ENCODE measurements at places on chromosomes 1 and 21.

- DNase-seq: no peak
Observed at GRCh38 chr1:244760471-244760870, 75.0 kb upstream of the COX20 start.

DNA sequence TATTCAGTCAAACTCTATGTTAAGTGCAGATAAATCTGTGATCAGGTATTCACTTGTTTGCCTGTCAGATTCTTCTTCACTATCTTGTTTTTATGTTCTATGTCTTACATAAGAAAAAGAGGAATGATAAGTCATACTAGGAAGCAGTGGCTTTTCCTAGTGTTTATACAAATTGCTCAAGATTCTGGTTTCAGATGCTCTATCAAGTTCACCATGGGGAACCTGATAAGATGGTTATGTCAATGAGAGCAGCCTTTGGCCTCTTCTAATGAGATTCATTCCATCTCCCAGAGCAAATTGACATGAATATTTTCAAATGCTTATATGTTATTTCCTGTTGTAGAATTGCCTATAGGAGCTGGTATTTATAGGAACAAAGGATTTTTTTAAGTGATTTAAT lies 218.8 kb upstream of the TMPRSS15 start:
- no peak for DNase-seq

DNA sequence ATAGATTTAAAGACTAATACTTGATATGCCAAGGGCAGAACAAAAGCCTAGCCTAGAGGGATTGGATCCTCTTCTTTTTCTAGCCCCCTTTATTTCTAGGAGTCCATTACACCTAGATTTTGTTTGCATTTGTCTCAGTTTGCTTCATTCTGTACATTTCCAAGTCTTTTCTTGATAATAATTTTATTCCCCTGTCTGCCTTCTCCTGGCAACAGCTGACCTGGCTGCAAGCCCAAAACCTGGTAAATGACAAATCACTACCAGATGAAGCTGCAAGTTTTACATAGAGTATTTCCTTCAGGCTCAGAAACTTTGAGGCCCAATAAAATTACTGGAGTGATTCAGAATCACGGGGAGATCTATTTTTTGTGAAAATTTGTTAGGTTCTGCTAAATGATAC lies 36.5 kb upstream of the LHX8 start:
- no peak for DNase-seq

- no peak for DNase-seq
Observed at GRCh38 chr1:175383239-175383638, 190.7 kb upstream of the KIAA0040 start.

DNA sequence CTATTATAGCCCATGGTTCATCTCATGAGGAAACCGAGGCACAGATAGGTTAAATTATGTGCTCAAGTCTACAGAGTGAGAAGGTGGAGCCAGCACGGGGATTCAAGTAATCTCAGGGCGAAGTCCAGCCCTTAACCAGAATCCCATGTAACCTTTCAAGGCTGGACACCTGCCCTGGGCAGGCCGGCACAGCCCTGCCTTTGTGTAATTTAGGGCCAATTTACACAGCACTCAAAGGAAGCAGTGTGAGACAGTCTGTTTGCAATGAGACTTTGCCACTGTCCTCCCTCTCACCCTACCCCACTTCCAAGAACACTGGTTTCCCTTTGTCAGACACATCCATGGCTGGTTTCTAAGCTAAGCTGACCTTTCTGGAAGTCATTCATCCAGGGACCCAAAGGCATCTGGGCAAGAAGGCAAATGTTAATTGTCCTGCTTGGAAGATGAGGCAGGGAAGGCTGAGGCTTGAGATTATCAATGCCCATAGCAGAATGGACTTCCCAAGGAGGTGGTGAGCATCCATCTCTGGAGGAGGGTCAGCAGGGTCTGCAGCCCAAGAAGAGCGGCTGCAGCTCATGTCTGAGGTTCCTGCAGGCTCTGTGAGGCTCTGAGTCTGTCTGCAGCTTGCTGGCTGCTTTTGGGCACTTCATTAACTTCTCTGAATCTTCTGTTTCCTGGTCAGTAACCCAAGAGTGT lies 159.2 kb downstream of the TRABD2B start:
- no peak for DNase-seq

GRCh38 chr1:211493876-211494653 lies 2.1 kb upstream of the RD3 start:
- DNase-seq: no peak

GRCh38 chr1:117859901-117860300 lies 69.5 kb downstream of the GDAP2 start:
- DNase-seq: no peak

DNA sequence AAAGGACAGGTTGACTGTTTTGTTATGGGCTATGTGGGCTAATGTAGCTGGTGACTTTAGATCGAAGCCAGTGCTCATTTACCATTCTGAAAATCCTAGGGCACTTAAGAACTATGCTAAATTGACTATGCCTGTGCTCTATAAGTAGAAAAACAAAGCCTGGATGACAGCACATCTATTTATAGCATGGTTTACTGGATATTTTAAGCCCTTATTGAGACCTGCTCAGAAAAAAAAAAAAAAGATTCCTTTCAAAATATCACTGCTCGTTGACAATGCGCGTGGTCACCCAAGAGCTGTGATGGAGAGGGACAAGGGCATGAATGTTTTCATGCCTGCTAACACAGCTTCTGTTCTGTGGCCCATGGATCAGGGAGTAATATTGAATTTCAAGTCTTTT lies 48.1 kb downstream of the CAMSAP2 start:
- no peak for DNase-seq

- no peak for DNase-seq
Observed at GRCh38 chr1:163069655-163070277, 605 bp downstream of the RGS4 start.

GRCh38 chr1:38581396-38581795 lies 278.2 kb downstream of the RRAGC start:
- DNase-seq: no peak

GRCh38 chr1:90187323-90187585 lies 192.3 kb downstream of the ZNF326 start:
- no peak for DNase-seq

- DNase-seq: no peak
Observed at GRCh38 chr1:109950509-109950908, 34.1 kb upstream of the AHCYL1 start.

DNA sequence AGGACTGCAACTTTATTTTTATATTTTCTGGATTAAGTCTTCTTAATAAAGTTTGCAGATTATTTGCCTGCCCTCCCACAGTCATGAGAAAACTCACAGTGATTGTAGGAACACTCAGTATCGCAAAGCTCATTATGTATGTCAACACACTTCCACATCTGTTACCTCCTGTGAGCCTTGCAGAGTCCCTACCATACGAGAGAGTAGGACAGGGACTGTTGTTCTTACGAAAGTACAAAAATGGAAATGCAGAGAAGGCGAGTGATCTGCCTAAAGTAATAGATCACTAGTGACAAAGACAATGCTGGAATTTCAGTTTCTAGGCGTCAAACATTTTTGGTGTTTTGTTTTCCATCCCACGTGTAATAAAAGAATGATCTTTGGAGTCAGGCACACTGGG lies 131.7 kb downstream of the SYT2 start:
- no peak for DNase-seq

Measured in AG04449 (cell line).